PC-9 (cell line): ENCODE measurements at places on chromosomes 11 and 22.

- peak; percentile 8 for DNase-seq
Observed at GRCh38 chr11:118845369-118845768, 38.3 kb upstream of the CXCR5 start.

- no peak for DNase-seq
Observed at GRCh38 chr11:44693654-44694119, 33.1 kb upstream of the TSPAN18 start.

DNA sequence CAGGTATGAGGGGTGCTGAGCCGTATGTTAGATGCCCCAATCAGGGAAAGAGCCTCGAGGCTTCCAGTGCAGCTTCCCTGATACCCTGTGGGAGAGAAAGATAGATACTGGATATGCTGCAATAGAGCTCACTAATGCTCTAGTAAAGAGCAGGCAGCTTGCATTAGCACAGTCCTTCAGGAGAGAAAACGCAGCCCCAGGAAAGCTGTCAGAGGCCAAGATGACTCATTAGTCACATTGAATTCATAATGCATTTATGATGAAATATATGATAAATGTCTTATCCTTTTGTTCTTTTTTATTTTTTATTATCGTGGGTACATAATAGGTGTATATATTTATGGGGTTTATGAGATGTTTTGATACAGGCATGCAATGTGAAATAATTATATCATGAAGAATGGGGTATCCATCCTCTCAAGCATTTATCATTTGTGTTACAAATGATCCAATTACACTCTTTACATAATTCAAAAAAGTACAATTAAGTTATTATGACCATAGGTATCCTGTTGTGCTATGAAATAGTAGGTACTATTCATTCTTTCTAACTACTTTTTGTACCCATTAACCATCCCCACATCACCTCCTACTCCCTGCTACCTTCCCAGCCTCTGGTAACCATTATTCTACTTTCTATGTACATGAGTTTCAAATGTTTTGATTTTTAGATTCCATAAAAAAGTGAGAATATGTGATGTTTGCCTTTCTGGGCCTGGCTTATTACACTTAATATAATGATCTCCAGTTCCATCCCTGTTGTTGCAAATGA, 94.5 kb upstream of the TOP3B start:
- no peak for DNase-seq

DNA sequence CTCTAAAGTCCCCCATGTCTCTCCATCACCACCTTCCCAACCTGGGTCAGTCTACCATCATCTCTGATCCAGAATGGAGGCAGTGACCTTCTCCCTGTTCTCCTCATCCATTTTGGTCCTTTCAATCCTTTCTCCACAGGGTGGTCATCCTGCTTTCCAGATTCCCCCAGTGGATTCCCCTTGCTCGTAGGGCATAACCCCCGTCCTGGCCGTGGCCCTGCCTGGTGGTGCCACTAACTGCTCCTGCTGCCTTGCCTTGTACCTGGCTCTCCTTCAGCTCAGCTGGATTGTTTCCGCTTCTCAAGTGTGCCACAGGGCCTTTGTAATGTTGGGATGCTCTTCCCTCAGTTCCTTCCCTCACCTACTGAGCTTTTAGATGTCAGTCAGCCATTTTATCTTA, 81.6 kb downstream of the MYO7A start:
- DNase-seq = no peak

GRCh38 chr11:18330921-18331320, 8.6 kb downstream of the GTF2H1 start:
- DNase-seq = no peak

- DNase-seq = no peak
Observed at GRCh38 chr22:49585461-49586243, 242.0 kb downstream of the BRD1 start.

- DNase-seq = no peak
Observed at GRCh38 chr22:35258191-35258988, 1.1 kb downstream of the HMGXB4 start.

DNA sequence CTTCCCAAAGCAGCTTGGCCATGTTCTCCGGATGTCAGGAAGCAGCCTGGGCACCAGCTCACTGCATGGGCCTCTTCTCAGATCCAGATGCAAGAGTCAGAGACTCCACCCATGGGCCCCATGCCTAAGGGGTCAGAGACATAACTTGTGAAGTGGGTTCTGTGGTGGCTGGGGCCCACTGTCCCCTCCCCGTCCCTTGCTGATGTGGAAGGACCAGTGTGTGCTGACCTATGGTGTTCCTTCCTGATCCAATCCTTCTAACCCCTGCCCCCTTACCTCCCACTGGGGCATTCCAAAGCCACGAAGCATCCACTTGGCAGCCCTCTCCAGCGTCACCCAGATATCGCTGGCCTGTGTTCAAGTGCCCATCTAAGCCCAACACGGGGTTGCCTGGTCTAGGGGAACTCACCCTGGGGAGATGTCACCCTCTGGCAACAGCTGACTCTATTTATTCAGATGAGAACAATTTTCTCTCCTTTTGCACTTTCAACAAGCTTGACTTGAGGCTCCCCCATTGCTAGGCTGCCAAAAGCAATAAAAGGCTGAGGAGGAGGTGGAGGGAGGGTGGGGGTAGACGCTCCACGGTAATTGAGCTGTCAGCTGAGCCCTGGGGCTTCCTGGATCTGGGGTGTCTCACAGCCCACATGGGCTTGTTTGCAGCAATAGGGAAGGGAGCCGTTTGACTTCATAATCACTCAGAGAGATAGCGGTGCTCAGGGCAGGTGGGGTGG, 158.5 kb downstream of the ADAMTS15 start:
- no peak for DNase-seq

DNA sequence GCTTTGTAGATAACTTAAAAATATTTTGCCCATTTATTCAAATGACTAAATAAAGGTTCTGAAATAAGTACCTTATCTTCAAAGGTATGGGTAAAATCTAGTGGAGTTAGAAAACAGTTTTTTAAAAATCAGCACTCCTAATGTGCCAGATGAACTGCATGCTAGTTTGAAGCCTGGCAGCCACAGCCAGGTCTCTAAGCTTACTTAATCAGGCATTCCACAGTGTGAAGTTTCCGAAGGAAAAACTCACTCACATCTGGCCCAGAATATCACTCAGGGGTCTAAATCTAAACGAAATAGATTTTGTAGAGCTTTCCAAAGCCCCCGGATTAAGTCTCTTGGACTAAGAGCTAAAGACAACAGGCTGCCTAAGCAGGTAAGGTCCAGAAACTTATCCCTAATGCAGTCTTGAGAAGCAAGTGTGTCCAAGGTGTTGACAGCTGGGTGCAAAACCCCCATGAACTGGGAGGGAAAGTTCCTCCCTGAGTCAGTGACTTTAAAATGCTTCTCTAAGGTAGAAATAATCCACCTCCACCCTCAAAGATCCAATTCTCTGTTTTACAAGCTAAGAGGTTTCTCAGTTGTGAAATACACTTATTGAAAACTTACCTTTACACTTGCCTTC, 157.6 kb downstream of the FCHSD2 start:
- DNase-seq = no peak

GRCh38 chr11:134514354-134514951, 102.4 kb upstream of the B3GAT1 start:
- DNase-seq = no peak

DNA sequence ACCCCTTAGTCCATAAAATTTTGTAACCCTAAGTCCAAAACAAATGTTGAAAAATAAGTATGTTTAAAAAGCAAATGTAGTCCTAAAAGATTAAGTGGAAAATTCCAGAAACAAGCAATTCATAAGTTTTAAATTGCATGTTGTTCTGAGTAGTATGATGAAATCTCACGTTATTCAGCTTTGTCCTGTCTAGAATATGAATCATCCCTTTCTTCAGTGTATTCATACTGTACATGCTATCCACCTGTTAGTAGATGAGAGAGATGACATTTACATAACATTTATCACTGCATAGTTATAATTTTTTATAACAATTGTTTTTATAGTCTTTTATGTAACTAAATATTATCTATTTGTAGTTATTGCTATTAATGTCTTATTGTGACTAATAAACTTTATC, 622.3 kb upstream of the CHORDC1 start:
- DNase-seq = no peak

GRCh38 chr11:13000721-13001120, 8.4 kb upstream of the RASSF10 start:
- DNase-seq = no peak

DNA sequence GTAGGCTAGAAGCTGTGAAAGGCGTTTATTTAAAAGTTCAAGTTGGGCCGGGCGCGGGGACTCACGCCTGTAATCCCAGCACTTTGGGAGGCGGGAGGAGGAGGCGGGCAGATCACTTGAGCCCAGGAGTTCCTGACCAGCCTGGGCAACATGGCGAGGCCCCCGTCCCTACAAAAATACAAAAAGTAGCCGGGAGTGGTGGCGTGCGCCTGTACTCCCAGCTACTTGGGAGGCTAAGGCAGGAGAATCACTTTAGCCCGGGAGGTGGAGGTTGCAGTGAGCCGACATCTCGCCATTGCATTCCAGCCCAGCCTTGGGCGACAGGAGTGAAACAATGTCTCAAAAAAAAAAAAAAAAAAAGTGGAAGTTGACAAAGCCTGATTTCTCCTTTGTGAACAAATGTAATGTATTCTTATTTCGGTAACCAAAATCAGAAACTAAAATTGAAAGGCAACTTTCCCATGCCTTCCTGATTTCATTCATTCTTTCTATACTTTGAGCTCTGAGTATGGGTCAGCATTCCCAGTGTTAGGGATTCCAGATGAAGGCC, 825 bp downstream of the PTPMT1 start:
- DNase-seq = peak; percentile 27

DNA sequence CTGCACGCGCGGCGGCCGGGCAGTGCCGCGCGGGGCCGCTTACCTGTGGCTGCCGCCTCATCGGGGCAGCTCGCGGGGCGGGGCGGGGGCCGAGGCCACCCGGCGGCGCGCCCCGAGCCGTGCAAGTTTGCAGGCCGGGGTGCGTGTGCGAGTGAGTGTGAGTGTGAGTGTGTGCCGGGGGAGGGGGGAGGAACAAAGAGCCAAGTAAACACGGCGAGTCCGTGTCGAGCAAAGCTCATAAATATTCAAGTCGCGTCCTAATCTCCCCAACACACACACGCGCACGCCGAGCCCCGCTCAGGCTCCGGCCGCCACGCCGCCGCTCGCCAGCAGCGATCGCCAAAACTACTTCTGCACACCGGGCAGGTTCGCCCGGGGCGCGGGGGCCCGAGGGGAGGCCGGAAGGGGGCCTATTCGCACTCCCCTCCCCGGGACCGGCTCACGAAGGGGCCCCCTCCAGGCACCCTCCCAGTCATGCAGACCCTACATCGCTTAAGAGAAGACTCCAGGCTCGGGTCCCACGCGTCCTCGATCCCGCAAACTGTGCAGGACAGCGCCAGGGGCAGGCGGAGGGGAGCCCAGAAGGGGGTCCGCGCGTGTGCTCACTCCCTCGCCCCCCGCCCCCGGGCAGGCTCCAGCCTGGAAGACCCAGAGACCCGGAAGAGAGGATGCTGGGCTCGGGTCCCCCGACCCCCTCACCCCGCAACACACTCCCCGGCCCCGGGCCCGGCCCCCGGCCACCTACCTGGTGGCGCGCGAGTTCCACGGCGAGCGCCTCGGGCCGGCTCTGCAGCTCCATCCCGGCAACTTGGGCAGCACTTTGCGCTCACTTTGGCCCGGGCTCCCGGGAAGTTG, 827 bp downstream of the PHF21B start:
- DNase-seq = no peak

DNA sequence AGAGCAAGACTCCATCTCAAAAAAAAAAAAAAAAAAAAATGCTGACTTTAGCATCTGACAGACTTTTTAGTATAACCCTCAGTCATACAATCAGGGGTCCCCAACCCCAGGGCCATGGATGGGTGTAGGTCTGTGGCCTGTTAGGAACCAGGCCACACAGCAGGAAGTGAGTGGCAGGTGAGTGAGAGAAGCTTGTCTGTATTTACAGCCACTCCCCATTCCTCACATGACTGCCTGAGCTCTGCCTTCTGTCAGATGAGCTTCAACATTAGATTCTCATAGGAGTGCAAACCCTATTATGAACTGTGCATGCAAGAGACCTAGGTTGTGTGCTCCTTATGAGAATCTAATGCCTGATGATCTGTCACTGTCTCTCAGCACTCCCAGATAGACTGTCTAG, 3.3 kb downstream of the FAM227A start:
- DNase-seq = no peak

DNA sequence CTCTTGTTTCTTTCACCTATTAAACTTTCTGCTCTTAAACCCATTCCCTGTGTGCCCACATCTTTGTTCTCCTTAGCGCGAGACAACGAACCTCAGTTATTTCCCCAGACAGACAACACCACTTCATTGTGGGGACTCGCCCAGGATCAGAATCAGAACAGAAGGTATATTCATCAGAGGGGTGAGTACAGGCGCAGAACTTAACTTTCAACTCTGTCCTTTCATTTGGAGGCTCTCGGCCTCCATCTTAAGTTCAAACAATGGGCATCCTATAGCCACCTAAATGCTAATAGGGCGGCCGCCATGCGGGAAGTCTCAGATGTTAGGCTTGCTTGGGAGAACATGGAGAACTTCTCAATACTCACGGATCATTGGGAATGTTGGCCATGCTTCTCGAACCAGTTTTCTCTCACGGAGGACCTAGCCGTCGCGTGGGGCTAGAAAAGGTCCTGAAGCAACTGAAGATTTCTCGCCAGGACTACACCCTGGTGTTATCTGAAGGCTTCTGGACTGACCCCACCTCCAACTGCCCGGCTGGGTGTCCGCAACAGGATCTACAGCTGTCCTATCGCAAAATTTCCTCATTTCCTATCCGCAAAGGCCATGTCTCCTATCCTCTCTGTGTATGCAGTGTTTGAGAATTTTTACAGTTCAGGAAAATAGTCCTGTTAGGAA, 13.4 kb upstream of the HYLS1 start:
- DNase-seq = no peak

DNA sequence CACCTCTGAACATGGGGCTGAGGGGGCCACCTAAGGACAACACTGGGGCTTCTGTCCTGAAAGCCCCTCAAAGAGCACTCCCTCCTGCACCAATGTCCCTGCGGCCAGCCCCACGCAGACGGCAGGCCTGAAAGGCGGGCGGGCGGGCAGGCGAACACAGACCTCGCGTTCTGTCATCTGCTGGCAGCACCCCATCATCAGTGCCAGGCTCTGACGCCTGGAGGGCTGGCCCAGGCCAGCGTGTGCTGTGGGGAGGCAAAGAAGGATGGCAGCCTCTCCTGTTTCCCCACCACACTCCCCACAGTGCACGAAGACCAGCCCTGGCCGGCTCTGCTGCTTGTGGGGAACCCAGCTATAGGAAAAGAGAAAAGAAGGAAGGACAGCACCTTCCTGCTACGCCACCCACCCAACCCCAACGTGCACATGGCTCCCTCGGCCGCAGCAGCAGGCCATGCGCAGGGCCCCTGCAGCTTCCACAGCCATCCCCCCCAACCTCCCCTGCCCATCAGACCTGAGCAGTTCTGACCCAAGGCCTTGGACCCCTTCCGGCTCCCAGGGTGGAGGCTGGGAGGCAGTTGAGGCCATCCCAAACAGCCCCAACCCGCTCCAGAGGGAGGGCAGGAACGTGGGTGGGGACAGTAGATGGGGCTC, 3.5 kb downstream of the SBF1 start:
- DNase-seq = no peak
